Pulmonary artery endothelial cell (primary cell): ENCODE measurements at places on chromosomes 2 and 18. TPM values are rescaled to one million over a fixed set of nuclear protein-coding genes. Genes with fewer than 3 reads are reported as not detected.

- no peak for DNase-seq
Measured at GRCh38 chr2:96945014-96945413, 41.4 kb downstream of the FAM178B start.

DNA sequence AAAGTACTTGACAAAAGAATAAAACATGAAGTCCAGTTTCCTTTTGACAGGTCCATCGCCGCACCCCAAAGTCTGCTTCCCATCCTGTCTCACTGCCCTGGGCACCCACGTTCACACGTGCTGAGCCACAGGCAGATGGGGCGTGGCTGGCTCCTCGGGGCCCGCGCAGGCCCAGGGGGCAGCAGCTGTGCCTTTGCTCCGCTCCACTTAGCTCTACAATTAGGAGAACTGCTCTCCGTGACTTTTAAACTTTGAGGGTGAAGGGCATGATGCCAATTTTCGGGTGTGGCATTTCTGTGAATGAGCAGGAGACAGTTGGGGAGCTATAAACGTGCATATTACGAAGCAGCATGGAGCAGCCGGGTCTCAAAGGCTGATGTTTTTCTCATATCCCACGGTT is 152.4 kb downstream of the TDRD15 start:
- no peak for DNase-seq

- no peak for DNase-seq
Measured at GRCh38 chr2:61620244-61621159, 82.3 kb upstream of the XPO1 start.

GRCh38 chr2:220198896-220199295 is 571.5 kb downstream of the SLC4A3 start:
- no peak for DNase-seq

GRCh38 chr2:163341426-163341825 is 394.4 kb downstream of the FIGN start:
- peak; percentile 29 for DNase-seq

- no peak for DNase-seq
Measured at GRCh38 chr2:205176546-205176945, 505.8 kb upstream of the NRP2 start.

MYO7B gene
- total RNA-seq, result 0.07 and 1.5 TPM in 2 replicates

- no peak for DNase-seq
Measured at GRCh38 chr2:176589825-176590440, 320.7 kb downstream of the MTX2 start.

GRCh38 chr18:41072946-41073345 is 882.1 kb upstream of the PIK3C3 start:
- DNase-seq, result no peak

GRCh38 chr18:70288851-70289328 is at the start of gene SOCS6:
Gene SOCS6, plus strand, starts transcription at chr18:70289045. Its CDS starts 35,624 bp downstream, at chr18:70324669.
- no peak for DNase-seq

GRCh38 chr18:13136904-13137669 is 81.5 kb upstream of the LDLRAD4 start:
- no peak for DNase-seq

KCNS3 gene
- total RNA-seq, result 2.6 and 4.7 TPM in 2 replicates

SERPINB10 gene
- total RNA-seq, result not detected in 2 replicates

DNA sequence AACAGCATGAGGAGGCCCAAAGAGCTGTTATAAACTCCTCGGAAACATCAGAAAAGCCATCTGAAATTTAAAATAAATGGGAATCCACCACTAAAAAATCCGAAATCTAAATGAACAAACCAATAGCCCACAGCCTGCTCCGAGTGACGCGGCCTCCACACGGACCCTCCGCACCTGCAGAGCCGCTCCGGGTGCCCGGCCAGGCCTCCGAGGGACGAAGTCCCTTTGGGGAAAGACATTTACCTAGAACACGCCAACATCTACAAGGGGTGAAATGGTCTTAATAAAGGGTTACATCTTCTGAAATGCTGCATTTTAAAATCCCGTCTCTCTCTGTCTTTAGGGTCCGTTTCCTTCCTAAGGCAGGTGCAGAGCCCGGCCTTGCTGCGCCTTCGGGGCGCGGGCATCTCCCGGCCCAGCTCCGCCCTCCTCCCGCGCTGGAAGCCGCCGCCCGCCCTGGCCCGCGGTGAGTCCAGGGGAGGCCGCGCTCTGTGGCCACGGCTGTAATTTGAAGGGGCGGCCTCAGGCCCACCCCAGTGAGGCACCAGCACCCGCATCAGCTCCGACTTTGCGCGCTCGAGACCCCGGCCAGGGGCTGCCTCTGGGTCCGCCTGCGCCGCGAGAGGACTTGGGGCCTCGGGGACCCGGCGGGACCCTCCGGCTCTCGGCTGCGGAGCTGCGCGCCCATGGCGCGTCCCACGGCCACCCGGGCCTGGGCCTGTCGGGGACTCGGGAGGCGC is 42.3 kb upstream of the CTDP1 start:
- DNase-seq, result no peak

ERMN gene
- not detected in 2 replicates for total RNA-seq

- DNase-seq, result no peak
Measured at GRCh38 chr2:10834068-10834655, 21.6 kb upstream of the PDIA6 start.

DYNAP gene
- total RNA-seq, result not detected in 2 replicates
